ENCODE measurements at places on chromosomes 7 and 10. TPM values are rescaled to one million over a fixed set of nuclear protein-coding genes. Genes with fewer than 3 reads are reported as not detected.

- DNase-seq = no peak
Measured at GRCh38 chr7:4550117-4550516, 132.0 kb upstream of the FOXK1 start.

DNA sequence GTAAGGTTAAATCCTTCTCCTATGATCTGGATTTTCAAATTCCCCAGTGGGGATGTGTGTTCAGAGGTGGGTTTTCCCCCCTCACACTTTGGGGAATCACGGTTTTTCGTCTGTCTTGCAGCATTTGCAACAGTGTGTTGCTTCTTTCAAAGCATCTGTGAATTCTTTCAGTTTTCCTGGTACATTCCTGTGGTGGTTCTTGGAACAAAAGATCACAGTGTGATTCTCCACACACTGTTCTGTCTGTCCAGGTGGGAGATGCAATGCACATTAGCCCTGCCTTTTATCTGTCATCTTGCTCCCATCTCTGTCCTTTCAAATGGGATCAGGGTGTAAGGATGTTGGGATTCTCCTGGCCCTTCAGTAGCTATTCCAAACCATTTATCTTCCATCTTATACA, 11.8 kb downstream of the AGK start:
- DNase-seq = no peak

DNA sequence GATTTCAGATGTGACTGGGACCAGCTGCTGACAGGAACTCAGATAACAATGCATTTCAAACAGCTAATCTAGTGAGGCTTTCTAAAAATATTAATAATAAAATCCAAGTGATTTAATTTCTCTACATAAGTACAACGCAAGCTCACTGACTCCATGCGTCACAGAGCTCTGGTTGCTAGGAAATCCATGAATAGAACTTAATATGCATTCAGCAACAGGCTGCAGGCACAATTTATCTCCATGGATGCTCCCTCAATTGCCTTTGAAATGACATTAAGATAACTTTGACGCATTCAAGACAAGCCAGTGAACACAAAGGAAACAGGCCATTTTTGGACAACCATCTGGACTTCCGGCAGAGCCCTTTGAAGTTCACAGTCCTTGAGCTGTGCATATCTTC, 118.7 kb upstream of the COL1A2 start:
- DNase-seq = no peak

DNA sequence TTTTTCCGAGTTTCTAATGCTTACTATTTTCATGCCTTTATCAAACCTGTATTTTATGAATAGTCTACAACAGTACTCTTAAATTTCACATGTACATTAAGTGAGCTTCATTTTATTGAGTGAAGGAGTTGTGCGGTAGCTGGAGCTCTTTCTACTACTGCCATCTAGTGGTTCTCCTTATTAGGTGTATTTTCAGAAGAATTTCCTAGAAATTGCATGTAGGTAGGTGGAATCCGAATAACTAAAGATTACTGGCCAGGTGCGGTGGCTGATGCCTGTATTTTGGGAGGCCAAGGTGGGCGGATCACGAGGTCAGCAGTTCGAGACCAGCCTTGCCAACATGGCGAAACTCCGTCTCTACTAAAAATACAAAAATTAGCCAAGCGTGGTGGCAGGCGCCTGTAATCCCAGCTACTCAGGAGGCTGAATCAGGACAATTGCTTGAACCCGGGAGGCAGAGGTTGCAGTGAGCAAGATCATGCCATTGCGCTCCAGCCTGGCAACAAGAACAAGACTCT, 38.3 kb downstream of the LRRC72 start:
- peak; percentile 63 for DNase-seq

- no peak for DNase-seq
Measured at GRCh38 chr10:110779489-110779888, 92.2 kb upstream of the PDCD4 start.

DNA sequence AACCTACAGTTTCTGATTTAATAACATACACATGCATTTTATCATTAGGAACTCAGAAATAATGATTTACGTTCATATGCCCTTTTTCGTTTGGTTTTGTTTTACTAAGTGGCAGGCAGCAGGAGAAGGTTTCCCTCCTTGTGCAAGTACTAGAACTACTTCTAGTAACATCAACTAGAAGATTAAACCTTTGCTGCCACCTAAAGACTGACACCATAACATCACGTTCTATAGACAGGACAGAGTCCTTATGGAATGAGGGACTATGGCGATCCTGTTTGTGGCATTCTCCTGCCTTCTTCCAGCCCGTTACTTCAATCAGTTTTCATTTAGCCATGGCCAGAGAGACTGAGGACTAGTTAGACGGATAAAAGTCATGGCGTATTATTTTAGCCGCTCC, 53.2 kb downstream of the GAD2 start:
- peak; percentile 68 for DNase-seq

DNA sequence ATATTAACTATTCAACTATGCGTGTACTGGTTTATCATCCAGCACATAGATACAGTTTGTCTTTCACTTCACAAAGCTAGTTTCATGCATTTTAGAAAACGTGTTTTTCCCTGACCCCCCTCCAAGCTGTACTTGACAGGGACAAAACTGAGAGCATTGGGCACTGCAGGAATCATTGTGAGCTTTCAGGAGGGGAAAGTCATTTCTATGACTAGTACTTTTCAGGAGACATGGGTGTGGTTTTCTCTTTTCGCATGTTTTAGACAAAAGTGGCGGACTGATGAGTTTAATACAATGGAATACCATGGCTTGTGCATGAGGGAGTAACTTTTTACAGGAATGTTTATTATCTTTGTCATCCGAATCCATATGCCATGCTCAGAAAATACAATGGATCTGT, 42.7 kb downstream of the NRG3 start:
- no peak for DNase-seq

Gene ARHGAP22
- 19.7 TPM for total RNA-seq

Gene TMEM176A
- 0.35 TPM for total RNA-seq

Gene WAPL
- total RNA-seq = 53.1 TPM

All from renal cortical epithelial cell (primary cell).